GM03348 (cell line): ENCODE measurements at places on chromosomes 12 and 14.

- DNase-seq: no peak
These were observed 10.1 kb downstream of the L2HGDH start for GRCh38 chr14:50301914-50302313.

GRCh38 chr12:70443062-70443673, 77.1 kb downstream of the KCNMB4 start:
- no peak for DNase-seq

DNA sequence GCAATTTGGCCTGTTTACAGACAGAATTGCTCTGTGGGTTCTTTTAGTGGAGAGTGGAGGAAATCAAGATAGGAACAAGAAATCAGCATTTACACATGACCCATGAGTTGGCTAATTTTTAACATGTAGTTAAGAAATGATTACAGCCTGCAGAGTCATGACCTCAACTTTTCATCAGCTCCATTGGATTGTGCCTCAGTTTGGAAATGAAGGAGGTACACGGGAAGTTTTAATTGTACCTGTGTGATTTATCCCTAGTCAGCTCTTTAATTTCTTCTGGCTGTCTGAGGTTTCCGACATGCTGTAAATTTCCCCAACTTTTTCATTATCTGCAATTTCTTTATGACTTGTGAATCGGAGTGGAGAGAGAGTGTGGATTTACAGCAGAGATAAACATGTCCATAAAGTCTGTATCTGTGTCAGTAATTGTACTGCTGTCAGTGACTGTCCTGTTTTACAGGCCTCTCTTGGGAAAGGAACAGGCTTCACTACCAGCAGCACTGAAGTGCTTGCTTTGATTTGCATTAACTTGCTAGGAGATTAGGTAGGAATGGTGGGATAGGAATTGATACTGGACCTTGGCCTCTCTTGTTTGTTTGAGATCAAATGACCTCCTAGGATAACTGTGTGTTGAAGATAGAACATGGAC, 49.2 kb downstream of the LIN52 start:
- DNase-seq: no peak

GRCh38 chr14:94770251-94770749, 387 bp upstream of the GSC start:
- DNase-seq: no peak

DNA sequence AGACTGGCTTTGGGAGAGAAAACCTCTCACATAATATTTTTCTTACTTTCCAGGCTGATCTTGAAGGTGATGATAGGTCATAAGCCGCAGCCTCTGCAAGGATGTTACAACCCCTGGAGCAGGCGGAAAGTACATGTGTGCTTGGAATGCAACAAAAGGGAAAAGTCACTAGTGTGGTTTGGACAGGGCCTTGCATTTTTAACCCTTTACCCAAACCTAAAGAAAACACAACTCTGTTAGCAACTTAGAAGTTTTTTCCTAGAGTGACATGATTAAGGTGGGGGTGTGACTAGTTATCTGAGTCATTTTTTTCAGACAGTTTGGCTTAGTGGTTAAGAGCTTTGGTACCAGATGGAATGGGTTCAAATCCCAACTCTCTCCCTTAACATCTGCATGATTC, 97.0 kb downstream of the TMEM30B start:
- DNase-seq: peak; percentile 78

GRCh38 chr12:104952816-104953215, 5.3 kb downstream of the SLC41A2 start:
- DNase-seq: no peak

- DNase-seq: no peak
These were observed 69.2 kb downstream of the LGMN start for GRCh38 chr14:92679246-92679645.

GRCh38 chr12:34051486-34051885, 29.2 kb downstream of the ALG10 start:
- no peak for DNase-seq
